ENCODE measurements at places on chromosomes 2 and 18. TPM values are rescaled to one million over a fixed set of nuclear protein-coding genes. Genes with fewer than 3 reads are reported as not detected.

The CAB39 gene
- 126 TPM for total RNA-seq

DNA sequence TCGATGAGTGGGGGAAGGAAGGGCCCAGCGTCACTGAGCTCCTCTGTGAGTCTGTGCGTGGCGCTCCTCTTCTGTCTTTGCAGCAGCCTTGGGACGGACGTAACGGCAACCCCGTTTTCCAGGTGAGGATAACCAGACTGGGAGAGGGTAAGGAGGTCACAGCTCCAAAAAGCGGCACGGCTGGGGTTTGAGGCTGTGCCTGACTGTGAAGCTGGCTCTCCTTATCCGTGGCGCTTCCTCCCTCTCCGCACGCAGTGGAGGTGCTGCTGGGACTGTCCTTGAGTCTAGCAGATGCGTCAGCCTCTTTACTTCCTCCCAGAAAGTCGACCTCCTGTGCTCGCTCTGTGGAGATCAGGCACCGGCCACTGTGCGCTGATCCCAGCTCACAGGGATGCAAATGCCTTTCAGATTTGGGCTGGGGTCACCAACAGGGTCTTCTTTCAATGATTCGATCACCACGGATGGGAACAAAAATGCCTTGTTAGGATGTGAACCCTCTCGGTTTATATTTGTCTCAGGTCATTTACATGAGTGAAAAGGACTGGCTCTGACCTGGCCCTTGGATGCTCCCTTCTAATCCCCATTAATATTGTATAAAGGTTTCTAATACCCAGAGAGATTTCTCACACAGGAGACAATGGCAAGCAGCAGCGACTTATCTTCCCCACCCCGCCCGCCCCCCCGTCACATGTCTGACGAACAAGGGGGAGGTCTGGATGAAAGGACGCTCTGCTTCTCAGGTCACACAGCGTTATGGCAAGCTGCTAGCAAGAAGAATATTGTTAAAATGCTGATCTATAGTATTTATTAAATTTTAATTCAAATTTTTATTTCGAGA lies 30.1 kb upstream of the E2F6 start:
- H3K4me3 ChIP-seq, result no peak overlapping the region
- H3K4me1 ChIP-seq, result peaks cover 15% of the 10 kb centered on the region
- H3K36me3 ChIP-seq, result no peaks in the 10 kb centered on the region

- no peaks in the 10 kb centered on the region for H3K36me3 ChIP-seq
- H3K27me3 ChIP-seq, result no peaks in the 10 kb centered on the region
- no peak overlapping the region for H3K4me3 ChIP-seq
- DNase-seq, result no peak
- H3K27ac ChIP-seq, result no peak overlapping the region
Observed at GRCh38 chr18:44786688-44787087, 106.0 kb downstream of the SETBP1 start.

The REG3G gene
- total RNA-seq, result not detected

The ANKRD30BL gene
- total RNA-seq, result not detected

The SPR gene
- 133 TPM for total RNA-seq

The GALNT14 gene
- 11.6 TPM for total RNA-seq

The VWA3B gene
- 4.9 TPM for total RNA-seq

DNA sequence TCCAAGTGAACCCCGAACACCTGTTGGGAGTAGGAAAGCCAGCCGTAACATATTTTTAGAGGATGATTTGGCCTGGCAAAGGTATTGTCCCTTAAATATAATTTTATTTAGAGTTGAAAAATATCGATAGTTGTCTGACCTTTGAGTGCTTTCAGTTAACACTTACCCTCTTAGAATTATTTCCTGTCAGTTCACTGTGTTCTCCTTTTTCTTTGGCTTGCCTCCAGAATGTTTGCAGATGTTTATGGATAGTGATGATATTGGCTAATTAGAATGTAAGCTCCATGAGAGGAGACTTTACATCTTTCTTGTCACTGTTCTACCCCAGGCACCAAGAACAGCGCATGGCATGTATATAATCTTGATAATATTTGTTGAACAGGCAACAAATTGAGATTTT lies 19.8 kb downstream of the PIKFYVE start:
- H3K4me1 ChIP-seq, result peaks cover 6% of the 10 kb centered on the region
- H3K27me3 ChIP-seq, result no peaks in the 10 kb centered on the region
- no peak for DNase-seq
- no peak overlapping the region for H3K27ac ChIP-seq
- H3K4me3 ChIP-seq, result no peak overlapping the region

The WDR54 gene
- 7.1 TPM for total RNA-seq

The MPP4 gene
- total RNA-seq, result 0.73 TPM

GRCh38 chr2:23637011-23637778 lies 252.2 kb downstream of the KLHL29 start:
- H3K4me3 ChIP-seq, result no peak overlapping the region
- H3K4me1 ChIP-seq, result peaks cover 7% of the 10 kb centered on the region
- DNase-seq, result no peak
- H3K27ac ChIP-seq, result no peak overlapping the region

DNA sequence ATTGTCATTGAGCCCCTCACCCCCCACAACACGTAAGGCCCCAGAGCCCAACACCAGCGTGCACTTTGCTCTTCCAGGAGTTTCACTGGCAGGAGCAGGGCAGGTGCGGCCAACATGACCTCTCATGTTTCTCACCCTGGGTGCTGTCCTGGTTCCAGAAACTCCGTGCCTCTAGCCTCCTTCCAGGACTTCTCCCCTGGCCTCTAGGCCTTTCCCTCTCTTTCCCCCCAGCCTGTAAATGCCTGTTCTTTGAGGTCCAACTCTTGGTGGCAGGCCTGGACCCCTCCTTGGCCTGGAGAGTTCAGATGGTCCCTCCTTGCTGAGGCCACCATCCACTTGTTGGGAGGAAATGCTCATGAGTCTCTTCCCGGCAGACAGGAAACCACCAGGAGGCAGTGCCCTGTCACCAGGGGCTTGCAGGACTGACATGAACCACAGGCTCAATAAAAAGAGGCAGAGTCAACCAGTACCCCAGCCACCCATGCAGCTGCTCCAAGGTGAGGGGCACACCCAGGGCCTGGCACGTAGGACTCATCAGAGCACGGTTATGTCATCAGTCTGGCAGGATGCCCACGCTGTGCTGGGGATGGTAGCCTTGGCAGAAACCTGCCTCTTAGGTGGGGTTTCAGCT lies 1.5 kb downstream of the MALL start:
- peak; percentile 62 for DNase-seq
- peak overlapping the region; percentile 48 for H3K4me3 ChIP-seq
- H3K27me3 ChIP-seq, result peaks cover 49% of the 10 kb centered on the region
- peaks cover 14% of the 10 kb centered on the region for H3K4me1 ChIP-seq

The POTEC gene
- total RNA-seq, result not detected

DNA sequence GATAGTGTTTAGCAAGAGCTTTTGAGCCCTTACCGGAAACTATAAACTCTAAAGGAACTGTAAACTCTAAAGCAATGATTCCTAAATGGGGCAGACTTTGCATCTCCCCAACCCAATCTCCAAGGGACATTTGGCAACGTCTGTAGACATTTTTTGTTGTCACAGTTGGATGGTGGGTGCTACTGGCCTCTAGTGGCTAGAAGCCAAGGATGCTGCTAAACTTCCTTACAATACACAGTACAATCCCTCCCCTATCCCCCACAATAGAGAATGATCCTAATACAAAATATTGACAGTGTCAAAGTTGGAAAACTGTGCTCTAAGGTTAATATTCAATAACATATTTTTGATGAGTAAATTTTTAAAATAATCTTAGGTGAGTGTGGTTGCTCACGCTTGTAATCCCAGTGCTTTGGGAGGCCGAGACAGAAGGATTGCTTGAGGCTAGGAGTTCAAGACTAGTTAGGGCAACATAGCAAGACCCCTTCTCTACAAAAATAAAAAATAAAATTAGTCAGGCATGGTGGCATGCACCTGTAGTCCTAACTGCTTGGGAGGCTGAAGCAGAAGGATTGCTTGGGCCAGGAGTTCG lies 66.7 kb downstream of the PTPN4 start:
- H3K4me1 ChIP-seq, result no peaks in the 10 kb centered on the region
- no peaks in the 10 kb centered on the region for H3K27me3 ChIP-seq
- no peak overlapping the region for H3K27ac ChIP-seq
- H3K4me3 ChIP-seq, result no peak overlapping the region
- no peaks in the 10 kb centered on the region for H3K36me3 ChIP-seq

DNA sequence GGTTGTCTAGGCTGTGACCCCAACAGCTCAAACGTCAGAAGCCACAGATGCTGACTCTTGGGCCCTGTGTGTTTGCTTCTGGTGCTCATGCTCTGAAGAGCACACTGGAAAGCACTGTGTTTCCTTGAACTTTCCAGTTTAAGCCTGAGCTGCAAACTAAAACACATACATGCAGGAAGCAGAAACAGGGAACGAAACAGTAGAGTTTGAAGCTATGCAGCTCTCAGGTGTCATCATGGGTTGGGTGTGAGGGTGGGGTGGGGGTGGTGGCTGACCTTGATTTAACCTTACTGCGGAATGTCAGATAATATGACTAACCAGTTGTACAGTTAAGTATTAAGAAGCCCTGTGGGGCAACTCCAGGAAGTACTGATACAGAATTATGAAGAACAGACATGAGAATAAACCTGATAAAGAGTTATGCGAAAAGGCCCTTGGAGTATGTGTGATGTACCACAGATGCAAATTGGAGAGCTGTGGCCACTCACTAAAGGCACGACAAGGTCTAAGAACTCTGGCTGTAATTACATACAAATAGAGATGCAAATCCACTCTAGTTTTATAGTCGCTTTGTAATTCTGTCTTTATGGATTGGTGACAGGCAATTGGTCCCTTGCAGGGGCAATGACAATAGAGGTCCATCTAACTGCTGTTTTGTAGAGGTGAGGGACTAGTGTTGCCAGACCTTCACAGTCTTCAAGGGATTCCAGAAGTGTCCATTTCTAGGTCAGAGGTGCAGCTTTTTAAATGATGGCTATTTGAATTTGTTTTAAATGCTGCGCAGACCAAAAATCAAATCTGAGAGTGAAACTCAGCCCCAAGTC lies 273.1 kb downstream of the NAPG start:
- H3K27me3 ChIP-seq, result no peaks in the 10 kb centered on the region
- peaks cover 8% of the 10 kb centered on the region for H3K4me1 ChIP-seq
- no peak overlapping the region for H3K27ac ChIP-seq
- no peak overlapping the region for H3K4me3 ChIP-seq
- no peaks in the 10 kb centered on the region for H3K36me3 ChIP-seq

DNA sequence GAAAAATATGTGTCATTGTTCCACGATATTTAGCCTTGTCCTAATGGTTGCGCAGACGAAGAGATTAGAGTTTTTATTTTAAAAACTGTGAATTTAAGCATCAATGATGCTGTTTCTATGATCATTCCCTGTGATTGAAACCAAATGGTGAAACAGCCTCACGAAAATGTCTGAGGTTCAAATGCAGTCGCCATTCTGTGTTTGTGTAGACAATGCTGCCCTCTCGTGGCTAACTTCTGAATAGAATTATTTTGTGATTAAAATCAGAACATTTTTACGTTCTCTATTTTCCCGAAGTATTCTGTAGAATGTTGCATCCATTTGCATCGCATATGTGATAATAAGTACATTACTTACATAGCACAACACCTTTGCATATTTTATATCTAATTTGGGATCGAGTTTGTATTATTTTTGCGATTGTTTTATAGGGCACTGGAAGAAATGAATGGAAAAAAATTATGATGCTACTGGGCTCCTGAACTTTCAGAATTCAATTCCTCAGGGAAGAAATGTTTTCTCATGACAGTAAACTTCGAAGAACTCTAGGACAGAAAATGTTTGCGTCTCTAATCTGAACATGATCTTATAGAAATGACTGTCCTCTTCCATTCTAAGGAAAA lies 54.8 kb upstream of the CREB1 start:
- peaks cover 25% of the 10 kb centered on the region for H3K4me1 ChIP-seq
- no peak for DNase-seq
- H3K27ac ChIP-seq, result no peak overlapping the region
- H3K36me3 ChIP-seq, result no peaks in the 10 kb centered on the region

DNA sequence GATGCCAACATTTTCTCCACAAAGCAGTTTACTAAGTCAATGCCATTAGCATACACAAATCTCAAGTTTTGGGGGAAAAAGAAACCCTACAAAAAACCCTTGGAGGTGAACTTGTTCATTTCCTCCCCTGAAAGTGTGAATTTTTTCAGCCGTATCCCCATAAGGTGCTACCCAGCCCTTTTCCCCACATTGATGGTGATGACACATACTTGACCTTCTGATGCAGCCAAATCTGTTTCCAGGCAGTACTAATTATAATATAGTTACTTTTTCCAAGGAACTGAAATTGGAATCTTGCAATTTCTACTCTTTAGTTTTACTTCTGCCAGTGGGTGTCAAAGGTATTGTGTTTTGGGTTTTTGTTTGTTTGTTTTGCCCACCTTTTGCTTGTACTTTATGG lies 474.5 kb downstream of the TGIF1 start:
- no peak overlapping the region for H3K4me3 ChIP-seq
- no peak overlapping the region for H3K27ac ChIP-seq
- H3K27me3 ChIP-seq, result no peaks in the 10 kb centered on the region
- no peaks in the 10 kb centered on the region for H3K4me1 ChIP-seq

The CRYBA2 gene
- 2.8 TPM for total RNA-seq

The STPG4 gene
- total RNA-seq, result not detected

DNA sequence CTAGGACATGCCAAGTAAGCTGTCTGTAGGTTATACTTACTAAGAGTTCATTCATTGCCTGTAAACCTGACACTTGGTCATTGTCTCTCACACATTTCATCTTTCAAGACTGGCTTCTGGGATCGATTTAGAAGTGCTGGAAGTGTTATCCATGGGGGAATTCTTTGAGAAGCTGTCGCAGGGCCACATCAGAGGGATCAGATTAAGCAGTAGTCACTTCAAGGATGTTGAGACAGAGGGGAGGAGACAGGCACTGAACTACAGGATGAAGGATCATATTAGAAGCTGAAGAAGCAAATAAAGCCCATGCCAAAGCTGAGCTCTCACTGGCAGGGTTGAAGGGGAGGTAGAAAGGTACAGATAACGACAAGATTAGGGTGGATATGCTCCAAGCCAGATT lies 49.0 kb downstream of the CDK15 start:
- no peak for DNase-seq
- peaks cover 6% of the 10 kb centered on the region for H3K27me3 ChIP-seq
- H3K36me3 ChIP-seq, result no peaks in the 10 kb centered on the region
- H3K4me1 ChIP-seq, result peaks cover 24% of the 10 kb centered on the region
- H3K27ac ChIP-seq, result no peak overlapping the region

DNA sequence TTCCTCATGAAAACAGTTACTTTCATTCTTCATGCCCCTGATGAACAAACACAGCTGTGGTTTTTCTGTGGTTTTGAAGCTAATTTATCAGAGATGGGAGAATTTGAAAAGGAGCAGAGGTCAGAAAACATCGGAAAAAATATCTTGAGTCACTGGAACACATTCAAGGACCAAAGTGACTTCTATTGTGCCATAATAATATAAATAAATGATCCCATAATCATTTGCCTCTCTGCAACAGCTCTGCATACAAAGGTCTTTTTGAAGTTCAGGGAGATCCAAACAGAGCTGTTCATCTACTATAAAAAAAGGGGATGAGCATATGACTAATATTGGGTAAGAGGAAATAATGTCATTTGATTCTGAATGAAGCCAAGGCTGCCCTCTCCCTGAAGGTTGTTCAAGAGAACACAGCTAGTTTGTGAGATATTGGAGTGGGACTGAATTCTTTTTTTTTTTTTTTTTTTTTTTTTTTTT lies 201.3 kb upstream of the GALNT5 start:
- H3K36me3 ChIP-seq, result no peaks in the 10 kb centered on the region
- peaks cover 16% of the 10 kb centered on the region for H3K4me1 ChIP-seq
- H3K27me3 ChIP-seq, result no peaks in the 10 kb centered on the region
- H3K27ac ChIP-seq, result no peak overlapping the region

GRCh38 chr2:198213253-198213652 lies 408.9 kb downstream of the PLCL1 start:
- H3K27ac ChIP-seq, result no peak overlapping the region
- H3K36me3 ChIP-seq, result no peaks in the 10 kb centered on the region
- no peaks in the 10 kb centered on the region for H3K4me1 ChIP-seq

The GNLY gene
- total RNA-seq, result not detected

The FHOD3 gene
- 7.5 TPM for total RNA-seq
